ENCODE measurements at places on chromosomes 6 and 20. TPM values are rescaled to one million over a fixed set of nuclear protein-coding genes. Genes with fewer than 3 reads are reported as not detected.

GRCh38 chr6:126267626-126268025, 72.3 kb upstream of the CENPW start:
- H3K4me1 ChIP-seq, result no peaks in the 10 kb centered on the region
- no peak overlapping the region for H3K4me3 ChIP-seq
- no peak for DNase-seq
- H3K36me3 ChIP-seq, result no peaks in the 10 kb centered on the region

RAB44 gene
- total RNA-seq, result not detected

DNA sequence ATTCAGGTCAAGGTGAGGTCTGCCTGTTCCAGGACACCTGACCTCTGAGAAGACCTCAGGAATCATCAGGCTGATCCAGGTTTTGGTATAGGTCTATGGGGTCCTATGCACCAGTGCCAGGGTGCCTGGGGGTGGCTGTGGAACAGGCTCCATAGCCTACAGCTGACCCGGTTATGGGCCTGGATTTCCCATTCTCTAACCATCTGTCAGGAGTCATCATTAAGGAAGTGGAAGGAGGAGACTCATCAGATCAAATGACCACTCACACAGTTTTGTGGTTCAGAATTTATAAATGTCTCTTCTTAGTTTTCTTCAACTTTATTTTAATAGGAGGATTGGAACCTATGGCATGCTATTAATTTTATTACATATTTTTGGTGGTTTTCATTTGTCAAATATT, 14.8 kb downstream of the PLA2G7 start:
- H3K36me3 ChIP-seq, result no peaks in the 10 kb centered on the region
- H3K27ac ChIP-seq, result no peak overlapping the region
- no peak for DNase-seq
- H3K27me3 ChIP-seq, result no peaks in the 10 kb centered on the region
- no peaks in the 10 kb centered on the region for H3K4me1 ChIP-seq
- no peak overlapping the region for H3K4me3 ChIP-seq

- no peak overlapping the region for H3K27ac ChIP-seq
- no peaks in the 10 kb centered on the region for H3K27me3 ChIP-seq
- no peak for DNase-seq
- H3K4me1 ChIP-seq, result no peaks in the 10 kb centered on the region
- H3K4me3 ChIP-seq, result no peak overlapping the region
- no peaks in the 10 kb centered on the region for H3K36me3 ChIP-seq
Measured at GRCh38 chr6:169265486-169266131, 12.0 kb upstream of the THBS2 start.

DNA sequence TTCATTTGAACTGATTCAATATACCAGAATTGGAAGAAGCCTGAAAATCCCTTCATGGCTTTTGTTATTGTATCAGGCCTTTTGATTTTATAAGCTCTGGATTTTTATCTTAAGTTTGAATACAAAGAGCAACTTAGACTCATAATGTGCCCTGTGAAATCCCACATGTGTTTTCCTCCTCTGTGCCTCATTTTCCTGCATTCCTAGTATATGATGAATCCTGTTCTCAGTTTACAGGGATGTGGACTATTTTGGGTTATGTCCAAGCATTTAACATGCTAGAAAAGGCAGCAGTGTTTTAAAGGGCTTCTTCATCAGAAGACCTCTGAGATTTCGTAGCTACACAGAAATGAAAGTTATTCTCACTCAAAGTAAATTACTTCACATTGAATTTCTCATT, 455.0 kb downstream of the RFPL4B start:
- H3K27me3 ChIP-seq, result no peaks in the 10 kb centered on the region
- DNase-seq, result no peak
- H3K4me3 ChIP-seq, result no peak overlapping the region
- H3K36me3 ChIP-seq, result no peaks in the 10 kb centered on the region
- no peaks in the 10 kb centered on the region for H3K4me1 ChIP-seq

GRCh38 chr6:137282254-137282653, 63.1 kb upstream of the IFNGR1 start:
- H3K36me3 ChIP-seq, result no peaks in the 10 kb centered on the region
- H3K27ac ChIP-seq, result no peak overlapping the region
- no peaks in the 10 kb centered on the region for H3K27me3 ChIP-seq
- no peak for DNase-seq
- no peak overlapping the region for H3K4me3 ChIP-seq
- no peaks in the 10 kb centered on the region for H3K4me1 ChIP-seq

GRCh38 chr6:37783025-37783855, 36.3 kb upstream of the ZFAND3 start:
- no peaks in the 10 kb centered on the region for H3K27me3 ChIP-seq
- no peak overlapping the region for H3K27ac ChIP-seq
- no peak for DNase-seq
- H3K36me3 ChIP-seq, result no peaks in the 10 kb centered on the region
- H3K4me1 ChIP-seq, result no peaks in the 10 kb centered on the region

DNA sequence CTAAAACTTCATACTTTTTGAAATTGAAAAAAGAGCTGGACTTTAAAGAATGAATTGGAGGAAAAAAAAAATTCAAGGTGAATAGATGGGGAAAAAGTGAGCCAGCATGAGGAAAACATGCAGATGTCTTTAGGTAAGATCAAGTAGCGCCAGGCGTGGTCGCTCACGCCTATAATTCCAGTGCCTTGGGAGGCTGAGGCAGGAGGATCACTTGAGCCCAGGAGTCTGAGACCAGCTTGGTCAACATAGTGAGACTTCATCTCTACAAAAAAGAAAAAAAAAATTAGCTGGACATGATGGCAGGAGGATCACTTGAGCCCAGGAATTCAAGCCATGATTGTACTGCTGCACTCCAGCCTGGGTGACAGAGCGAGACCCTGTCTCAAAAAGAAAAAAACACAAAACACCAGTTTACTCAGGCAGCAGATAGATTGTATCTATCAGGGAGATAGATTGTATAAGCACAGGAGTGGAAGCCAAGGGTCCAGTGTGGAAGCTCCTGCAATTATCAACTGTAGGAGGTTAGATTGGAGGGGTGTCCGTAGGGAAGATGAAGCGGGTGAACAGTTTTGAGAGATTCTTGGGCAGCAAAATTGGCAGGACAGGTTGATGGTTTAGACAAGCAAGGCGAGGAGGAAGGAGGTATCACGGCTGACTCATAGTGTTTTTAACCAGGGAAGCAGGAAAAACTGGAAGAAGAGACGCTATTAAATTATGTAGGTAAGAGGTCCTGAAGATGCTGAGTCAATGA, 97.6 kb upstream of the ZNF217 start:
- no peaks in the 10 kb centered on the region for H3K4me1 ChIP-seq
- H3K4me3 ChIP-seq, result no peak overlapping the region
- no peaks in the 10 kb centered on the region for H3K27me3 ChIP-seq
- H3K36me3 ChIP-seq, result no peaks in the 10 kb centered on the region
- no peak for DNase-seq

ACSS1 gene
- 7.2 TPM for total RNA-seq

CLPSL2 gene
- total RNA-seq, result not detected

- no peaks in the 10 kb centered on the region for H3K4me1 ChIP-seq
- no peak overlapping the region for H3K27ac ChIP-seq
- no peaks in the 10 kb centered on the region for H3K27me3 ChIP-seq
- no peak for DNase-seq
- no peaks in the 10 kb centered on the region for H3K36me3 ChIP-seq
- H3K4me3 ChIP-seq, result no peak overlapping the region
Measured at GRCh38 chr6:15936503-15936902, 192.4 kb upstream of the MYLIP start.

All from adrenal gland (tissue), 19 donors.